Trophoblast cell (in vitro differentiated cells and primary cell): ENCODE measurements at places on chromosomes 5 and 9.

- no peaks in the 10 kb centered on the region for H3K36me3 ChIP-seq
- H3K4me3 ChIP-seq = peak overlapping the region; percentile 44
- DNase-seq = no peak
- peak overlapping the region; percentile 21 for H3K27ac ChIP-seq
- H3K27me3 ChIP-seq = no peaks in the 10 kb centered on the region
These were observed 11.3 kb downstream of the C9orf50 start for GRCh38 chr9:129609486-129610212.

- no peaks in the 10 kb centered on the region for H3K27me3 ChIP-seq
- no peak overlapping the region for H3K4me3 ChIP-seq
- no peak overlapping the region for H3K27ac ChIP-seq
These were observed 56.4 kb upstream of the DAPK1 start for GRCh38 chr9:87441251-87441650.

DNA sequence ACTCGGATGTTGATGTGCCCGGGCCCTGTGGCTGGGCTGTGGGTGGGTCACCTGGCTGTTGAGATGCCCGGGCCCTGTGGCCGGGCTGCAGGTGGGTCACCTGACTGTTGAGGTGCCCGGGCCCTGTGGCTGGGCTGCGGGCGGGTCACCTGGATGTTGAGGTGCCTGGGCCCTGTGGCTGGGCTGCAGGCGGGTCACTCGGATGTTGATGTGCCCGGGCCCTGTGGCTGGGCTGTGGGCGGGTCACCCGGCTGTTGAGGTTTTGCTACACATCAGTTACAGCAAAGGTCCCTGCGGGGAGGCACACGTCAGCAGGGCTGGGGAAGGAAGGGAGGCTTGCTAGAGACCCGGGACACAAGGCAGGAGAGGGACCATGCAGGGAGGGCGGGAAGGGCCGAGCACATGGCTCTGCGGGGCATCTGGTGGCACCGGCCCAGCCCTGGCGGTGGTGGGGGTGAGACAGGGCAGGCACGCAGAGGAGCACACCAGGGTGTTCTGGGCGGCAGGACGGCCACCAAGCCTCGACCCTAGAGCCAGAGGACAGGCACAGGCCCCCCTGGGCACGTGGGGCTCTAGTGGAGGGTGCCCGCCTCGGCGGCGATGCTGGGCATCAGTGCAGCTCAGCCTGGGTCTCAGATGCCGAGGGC, 35.4 kb downstream of the PNPLA7 start:
- no peak for DNase-seq
- no peaks in the 10 kb centered on the region for H3K27me3 ChIP-seq
- no peaks in the 10 kb centered on the region for H3K36me3 ChIP-seq
- H3K4me3 ChIP-seq = no peak overlapping the region
- H3K27ac ChIP-seq = no peak overlapping the region
- no peaks in the 10 kb centered on the region for H3K4me1 ChIP-seq

- no peak overlapping the region for H3K27ac ChIP-seq
- H3K36me3 ChIP-seq = no peaks in the 10 kb centered on the region
- peak; percentile 74 for DNase-seq
These were observed 91.8 kb upstream of the FER start for GRCh38 chr5:108655750-108656450.

- H3K4me1 ChIP-seq = peaks cover 2% of the 10 kb centered on the region
- no peak for DNase-seq
- no peak overlapping the region for H3K27ac ChIP-seq
- H3K4me3 ChIP-seq = no peak overlapping the region
- H3K36me3 ChIP-seq = no peaks in the 10 kb centered on the region
These were observed 179.6 kb upstream of the GLRA1 start for GRCh38 chr5:152104211-152104610.

GRCh38 chr9:136546697-136547501, 1.1 kb upstream of the NOTCH1 start:
- no peak for DNase-seq
- H3K36me3 ChIP-seq = peaks cover 16% of the 10 kb centered on the region
- peaks cover 26% of the 10 kb centered on the region for H3K4me1 ChIP-seq
- peak overlapping the region; percentile 52 for H3K27ac ChIP-seq
- peak overlapping the region; percentile 66 for H3K4me3 ChIP-seq

DNA sequence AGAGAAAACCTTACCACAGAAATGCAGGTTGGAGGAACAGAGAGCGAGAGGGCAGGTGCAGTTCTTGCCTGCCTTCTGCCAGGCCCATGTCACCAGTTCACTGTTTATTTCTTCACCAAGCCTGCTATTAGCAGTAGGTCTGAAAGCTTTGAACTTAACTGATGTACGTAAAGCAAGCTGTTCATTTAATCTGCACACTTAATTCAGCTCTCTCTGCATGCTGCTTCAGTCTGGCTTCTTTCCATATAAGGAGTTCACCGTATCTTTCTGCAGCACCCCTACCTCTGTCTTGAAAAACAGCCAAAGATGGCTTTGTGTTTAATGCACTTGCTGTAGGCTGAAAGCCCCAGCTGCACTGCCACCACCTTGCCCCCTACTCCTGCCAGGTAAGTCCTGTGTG, 205.1 kb downstream of the RAB3C start:
- H3K27me3 ChIP-seq = no peaks in the 10 kb centered on the region
- H3K4me1 ChIP-seq = no peaks in the 10 kb centered on the region
- no peaks in the 10 kb centered on the region for H3K36me3 ChIP-seq
- no peak overlapping the region for H3K4me3 ChIP-seq
- no peak overlapping the region for H3K27ac ChIP-seq
- DNase-seq = no peak

GRCh38 chr9:104927912-104928740, at the start of gene ABCA1:
TSS of gene ABCA1 (minus strand) at chr9:104928155. CDS start at chr9:104903679, 24,476 bp downstream.
- no peaks in the 10 kb centered on the region for H3K4me1 ChIP-seq
- H3K36me3 ChIP-seq = no peaks in the 10 kb centered on the region
- peak; percentile 85 for DNase-seq

DNA sequence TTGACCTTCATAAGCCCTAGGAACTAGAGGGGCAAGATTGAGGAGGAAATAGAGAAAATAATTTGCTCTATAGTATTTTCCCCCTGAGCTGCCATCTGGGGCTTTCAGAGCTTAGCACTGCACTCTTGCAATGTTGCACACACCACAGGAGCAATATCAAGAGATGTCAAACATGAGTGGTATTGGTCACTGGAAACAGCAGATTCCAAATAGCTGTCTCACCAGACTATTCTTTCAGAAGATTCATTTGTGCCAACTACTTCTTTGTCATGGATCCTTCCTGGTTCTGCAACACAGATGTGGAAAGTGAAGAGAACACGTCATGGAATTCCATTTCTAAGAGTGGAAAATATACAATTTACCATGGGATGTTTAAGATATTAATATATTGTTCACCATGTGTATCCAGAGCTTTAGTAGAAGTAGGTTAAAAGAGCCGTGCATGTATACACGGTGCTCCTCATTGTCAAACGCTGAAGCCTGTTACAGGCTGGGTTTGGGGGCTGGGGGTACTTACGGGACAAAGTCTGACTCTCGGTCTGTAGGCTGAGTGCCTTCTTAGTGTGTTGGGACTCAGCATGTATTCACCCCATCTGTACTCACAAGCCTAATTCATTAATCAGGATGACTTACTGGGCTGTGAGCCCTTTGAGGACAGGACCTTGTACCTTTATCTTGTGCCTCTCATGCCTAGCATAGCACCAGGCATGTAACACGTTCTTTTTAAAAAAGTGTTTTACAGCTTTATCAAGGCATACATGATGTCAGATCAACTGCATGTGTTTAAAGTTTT, 31.4 kb upstream of the GDNF start:
- no peaks in the 10 kb centered on the region for H3K4me1 ChIP-seq
- DNase-seq = no peak
- H3K27me3 ChIP-seq = no peaks in the 10 kb centered on the region
- H3K27ac ChIP-seq = no peak overlapping the region

DNA sequence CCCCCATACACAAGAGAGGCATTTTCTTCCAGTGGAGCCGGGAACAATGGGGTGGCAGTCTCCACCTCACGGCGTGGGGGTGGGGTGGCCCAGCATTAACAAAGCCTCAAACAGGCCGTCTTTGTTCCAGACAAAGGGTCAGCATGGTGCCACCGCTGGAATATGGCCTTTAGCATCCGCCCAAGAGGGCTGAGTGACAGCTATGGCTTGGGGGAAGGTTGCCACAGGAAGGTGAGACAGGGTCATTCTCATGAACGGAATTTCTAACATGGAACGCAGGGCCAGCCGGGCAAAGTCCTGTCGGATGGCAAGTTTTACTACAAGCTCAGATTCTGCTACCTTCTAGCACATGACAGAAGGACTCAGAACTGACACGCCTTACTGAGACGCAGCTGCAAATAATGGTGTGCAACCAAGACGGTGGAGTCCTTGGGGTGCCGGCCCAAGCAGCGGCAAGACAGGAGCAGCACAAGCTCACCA, 64.0 kb downstream of the OTULIN start:
- no peak overlapping the region for H3K27ac ChIP-seq
- no peaks in the 10 kb centered on the region for H3K27me3 ChIP-seq
- H3K4me3 ChIP-seq = no peak overlapping the region
- peaks cover 20% of the 10 kb centered on the region for H3K4me1 ChIP-seq
- DNase-seq = no peak

DNA sequence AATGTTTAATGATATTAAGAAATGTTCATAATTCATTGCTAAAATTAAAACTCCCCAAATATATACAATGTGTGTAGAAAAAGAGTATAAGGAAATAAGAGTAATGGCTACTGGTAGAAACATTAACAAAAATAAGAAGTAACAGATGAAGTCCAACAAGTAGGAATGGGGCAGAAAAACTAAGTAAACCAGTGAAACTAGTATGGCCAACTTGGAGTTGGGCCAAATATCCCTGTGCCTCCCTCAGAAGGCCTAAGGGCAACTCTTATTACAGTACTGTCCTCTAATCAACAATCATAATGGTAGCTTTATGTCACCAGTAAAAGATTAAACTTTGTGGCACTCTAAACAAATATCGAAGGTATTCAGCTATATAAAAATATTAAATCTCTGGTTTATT, 93.5 kb downstream of the SSBP2 start:
- H3K36me3 ChIP-seq = no peaks in the 10 kb centered on the region
- no peak overlapping the region for H3K27ac ChIP-seq
- DNase-seq = peak; percentile 5

GRCh38 chr5:123671042-123671441, 159.1 kb downstream of the CSNK1G3 start:
- no peaks in the 10 kb centered on the region for H3K36me3 ChIP-seq
- no peaks in the 10 kb centered on the region for H3K27me3 ChIP-seq
- no peaks in the 10 kb centered on the region for H3K4me1 ChIP-seq
- no peak overlapping the region for H3K4me3 ChIP-seq
- DNase-seq = peak; percentile 7

DNA sequence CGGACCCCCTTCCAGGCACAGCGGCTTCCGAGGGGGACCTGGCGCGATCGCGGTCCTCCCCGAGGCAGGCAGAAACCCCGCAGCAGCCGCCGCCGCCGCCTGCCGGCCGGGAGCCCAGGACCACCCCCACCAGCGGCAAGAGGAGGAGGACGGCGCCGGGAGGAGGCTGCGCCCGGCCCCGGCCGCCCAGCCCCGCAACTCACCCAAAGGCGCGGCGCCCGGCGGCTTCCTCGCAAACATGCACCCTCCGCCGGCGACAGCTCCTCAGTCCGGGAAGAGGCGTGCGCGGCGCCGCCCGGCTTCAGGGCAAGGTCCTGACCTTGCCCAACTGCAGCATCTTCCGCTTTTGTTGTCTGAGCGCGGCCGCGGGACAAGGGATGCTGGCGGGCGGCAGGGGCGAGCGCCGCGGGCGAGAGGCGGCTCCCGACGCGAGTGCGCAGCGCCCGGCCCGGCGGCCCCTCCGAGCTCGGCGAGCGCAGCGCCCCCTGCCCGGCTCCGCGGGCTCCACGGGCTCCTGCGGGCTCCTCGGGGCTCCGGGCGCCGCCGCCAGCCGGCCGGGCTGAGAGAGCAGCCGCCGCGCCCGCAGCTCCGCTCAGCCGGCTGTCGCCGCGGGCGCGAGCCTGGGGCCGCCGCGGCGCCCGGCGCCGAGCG, 507 bp downstream of the CTNND2 start:
- peak overlapping the region; percentile 90 for H3K4me3 ChIP-seq
- peaks cover 12% of the 10 kb centered on the region for H3K27me3 ChIP-seq
- no peak overlapping the region for H3K27ac ChIP-seq
- peaks cover 2% of the 10 kb centered on the region for H3K4me1 ChIP-seq
- DNase-seq = peak; percentile 80
- no peaks in the 10 kb centered on the region for H3K36me3 ChIP-seq

DNA sequence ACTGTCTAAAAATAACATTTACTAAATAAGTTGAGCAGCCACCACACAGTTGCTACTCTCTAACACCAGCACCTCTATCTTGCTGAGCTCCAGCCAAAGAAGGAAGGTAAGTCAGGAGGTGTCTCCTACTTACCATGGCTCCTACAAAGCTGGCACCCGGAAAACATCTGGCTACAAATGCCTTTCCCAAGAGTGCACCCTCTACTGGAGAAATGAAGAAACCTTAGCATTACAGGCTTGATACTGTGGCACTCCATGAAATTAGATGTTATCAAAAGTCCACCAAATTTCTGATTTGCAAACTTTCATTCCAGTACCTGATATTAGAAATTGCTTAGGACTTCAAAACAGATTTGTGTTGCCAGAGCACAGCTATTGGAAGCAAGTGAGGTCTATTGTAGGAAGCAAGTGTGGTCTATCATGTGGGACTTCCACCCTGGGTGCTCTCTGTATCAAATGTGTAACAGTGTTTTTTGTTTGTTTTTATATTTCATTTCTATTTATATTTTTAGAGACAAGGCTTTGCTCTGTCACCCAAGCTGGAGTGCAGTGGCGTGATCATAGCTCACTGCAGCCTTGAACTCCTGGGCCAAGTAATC, 25.7 kb upstream of the RFK start:
- H3K36me3 ChIP-seq = no peaks in the 10 kb centered on the region
- no peak overlapping the region for H3K4me3 ChIP-seq
- no peaks in the 10 kb centered on the region for H3K4me1 ChIP-seq

GRCh38 chr5:78992146-78992545, 7.0 kb upstream of the ARSB start:
- no peaks in the 10 kb centered on the region for H3K27me3 ChIP-seq
- no peaks in the 10 kb centered on the region for H3K36me3 ChIP-seq
- H3K4me1 ChIP-seq = no peaks in the 10 kb centered on the region
- no peak overlapping the region for H3K4me3 ChIP-seq
- no peak for DNase-seq

DNA sequence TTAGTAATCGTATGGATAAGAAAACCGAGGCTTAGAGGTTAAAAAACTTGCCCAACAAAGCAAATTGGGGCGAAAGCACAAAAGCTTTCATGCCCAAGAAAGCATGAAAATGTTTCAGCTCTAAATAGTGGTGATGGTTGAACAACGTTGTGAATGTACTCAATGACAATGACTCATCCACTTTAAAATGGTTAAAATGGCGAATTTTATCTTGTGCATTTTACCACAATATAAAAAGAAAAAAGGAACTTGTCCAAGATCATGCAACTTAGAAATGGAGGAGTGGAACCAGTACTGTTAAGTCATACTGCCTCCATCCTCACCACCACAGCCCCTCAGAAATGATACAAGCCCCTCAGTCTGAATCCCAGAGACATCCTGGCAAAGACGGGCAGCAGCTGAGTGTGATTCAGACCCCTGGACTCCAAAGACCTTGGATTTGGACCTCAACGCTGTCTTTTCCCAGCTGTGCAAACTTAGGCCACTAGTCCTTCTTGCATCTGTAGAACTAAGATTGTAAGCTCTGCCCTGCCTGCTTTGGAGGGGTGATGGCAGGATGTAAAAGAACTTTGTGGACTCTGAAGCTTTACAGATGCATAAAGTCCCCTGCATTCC, 158.4 kb downstream of the GABBR2 start:
- H3K27ac ChIP-seq = no peak overlapping the region
- H3K4me1 ChIP-seq = no peaks in the 10 kb centered on the region
- no peaks in the 10 kb centered on the region for H3K27me3 ChIP-seq

GRCh38 chr5:137758715-137759306, 4.6 kb upstream of the HNRNPA0 start:
- peaks cover 6% of the 10 kb centered on the region for H3K4me1 ChIP-seq
- H3K4me3 ChIP-seq = no peak overlapping the region
- DNase-seq = no peak
- H3K36me3 ChIP-seq = no peaks in the 10 kb centered on the region
- no peaks in the 10 kb centered on the region for H3K27me3 ChIP-seq
